Memory B cell (primary cell): ENCODE measurements at places on chromosomes 13 and 19.
A peak's percentile ranks its signal among the peaks of the same experiment; 100 is the strongest.

DNA sequence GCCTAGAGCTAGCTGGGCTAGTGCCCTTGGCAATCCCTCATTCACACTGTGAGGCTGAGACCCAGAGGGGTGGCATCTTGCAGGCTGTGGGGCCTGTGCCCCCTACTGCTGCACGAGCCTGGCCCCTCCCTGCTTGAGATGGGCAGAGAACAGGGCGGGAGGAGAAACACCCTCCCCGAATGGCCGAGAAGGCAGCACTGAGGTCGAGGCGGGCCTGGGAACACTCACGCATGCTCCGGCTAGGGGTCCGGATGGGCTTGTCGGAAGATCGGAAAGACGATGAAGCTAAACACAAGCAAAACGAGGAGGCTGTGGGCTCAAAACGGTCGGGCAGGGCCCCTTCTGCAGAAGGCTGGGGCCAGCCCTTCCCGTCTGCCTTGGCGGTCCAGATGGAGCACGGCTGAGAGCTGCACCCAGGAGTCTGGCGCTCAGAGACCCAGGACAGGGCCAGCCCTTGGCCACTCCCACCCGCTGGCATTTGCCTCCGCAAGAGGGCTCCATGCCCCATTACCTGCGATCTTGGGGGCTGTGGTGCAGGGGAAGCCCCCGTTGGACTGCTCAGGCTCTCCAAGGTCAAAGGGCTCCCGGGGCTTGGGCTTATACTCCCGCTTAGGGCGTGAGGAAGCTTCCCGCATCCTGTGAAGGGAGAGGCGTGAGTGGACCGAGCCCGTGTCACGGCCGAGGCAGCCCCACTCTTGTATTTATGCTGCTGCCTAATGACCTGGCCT, 18.9 kb downstream of the MPND start:
- no peak for DNase-seq

GRCh38 chr13:21365574-21365973, 93.5 kb downstream of the ZDHHC20 start:
- no peak for DNase-seq

DNA sequence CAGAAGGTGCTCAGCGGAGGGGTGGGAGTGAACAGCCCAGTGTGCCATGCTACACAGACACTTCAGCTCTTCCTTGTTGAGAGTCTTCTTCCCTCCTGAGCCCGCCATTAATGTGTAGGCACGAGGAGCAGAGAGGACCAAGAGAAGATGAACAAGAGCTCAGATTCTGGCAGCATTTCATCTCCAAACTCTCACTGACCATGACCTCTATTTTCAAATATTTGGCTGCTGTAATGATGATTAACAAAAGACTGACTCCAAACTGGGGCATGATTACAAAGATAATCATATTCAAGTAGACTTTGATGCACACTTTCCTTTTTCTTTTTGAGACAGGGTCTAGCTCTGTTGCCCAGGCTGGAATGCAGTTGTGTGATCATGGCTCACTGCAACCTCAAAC, 236.5 kb downstream of the DCLK1 start:
- no peak for DNase-seq

GRCh38 chr13:110323172-110323891, 16.2 kb downstream of the COL4A2 start:
- no peak for DNase-seq

DNA sequence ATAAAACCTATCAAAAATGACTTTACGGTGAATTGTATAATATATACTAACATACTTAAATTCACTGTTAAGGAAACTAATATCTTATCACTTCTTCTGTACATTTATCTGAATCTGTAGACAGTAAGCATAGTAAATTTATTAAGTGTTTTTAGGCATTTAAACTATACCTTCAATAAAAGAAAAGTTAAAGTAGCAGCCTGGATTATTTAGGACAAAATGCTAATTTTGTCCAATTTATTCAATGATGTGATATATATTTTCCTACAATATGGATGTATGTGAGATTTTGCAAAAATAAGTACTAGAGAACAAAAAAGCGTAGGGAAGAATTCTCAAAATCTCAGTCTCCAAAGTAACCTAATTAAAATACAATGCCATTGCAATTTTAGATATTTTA, 299.9 kb downstream of the GPC5 start:
- no peak for DNase-seq

DNA sequence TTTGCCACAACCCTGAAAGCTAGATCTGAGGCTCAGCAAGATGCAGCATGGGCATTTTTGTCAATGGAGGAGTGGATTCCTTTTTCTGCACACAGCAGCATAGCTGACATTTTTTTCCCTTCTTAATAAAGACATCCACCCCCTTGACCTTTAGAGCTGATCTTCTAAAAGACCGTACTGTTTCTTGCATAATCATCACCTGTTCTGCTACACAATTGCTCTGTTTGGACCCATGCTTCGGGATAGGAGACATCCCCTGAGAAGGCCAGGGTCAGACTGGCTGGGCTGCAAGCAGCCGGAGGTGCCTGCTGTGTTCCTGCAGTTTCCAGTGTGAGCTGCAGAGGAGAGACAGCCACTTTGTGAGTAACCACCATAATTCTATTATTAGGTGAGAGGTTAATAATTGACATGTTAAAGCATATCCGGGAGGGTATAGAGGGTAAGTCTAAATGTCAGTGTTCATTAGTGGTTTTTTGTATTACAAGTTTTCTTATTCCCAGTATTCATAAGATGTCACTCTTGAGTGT, 108.5 kb upstream of the C1QTNF9B start:
- DNase-seq = no peak

DNA sequence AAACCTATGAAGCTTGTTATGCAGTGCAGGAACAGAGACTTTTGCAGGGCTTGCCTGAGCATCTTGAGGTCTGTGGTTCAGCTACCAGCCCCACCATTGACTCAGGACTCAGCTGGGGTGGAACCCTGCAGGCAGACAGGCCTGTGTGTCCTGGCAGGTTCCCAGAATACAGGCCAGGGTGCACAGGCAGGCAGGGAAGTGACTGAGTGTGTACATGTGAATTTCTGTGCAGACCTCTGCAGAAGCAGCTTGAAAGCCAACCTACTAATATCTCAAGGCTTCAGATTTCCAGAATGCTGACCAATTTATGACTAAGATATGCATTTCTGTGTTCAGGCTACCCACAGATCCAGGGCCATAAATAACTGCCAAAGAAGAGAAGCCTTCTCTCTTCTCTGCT, 254.4 kb downstream of the DLEU7 start:
- no peak for DNase-seq

GRCh38 chr19:6848986-6849385, 38.4 kb upstream of the ADGRE1 start:
- DNase-seq = no peak

DNA sequence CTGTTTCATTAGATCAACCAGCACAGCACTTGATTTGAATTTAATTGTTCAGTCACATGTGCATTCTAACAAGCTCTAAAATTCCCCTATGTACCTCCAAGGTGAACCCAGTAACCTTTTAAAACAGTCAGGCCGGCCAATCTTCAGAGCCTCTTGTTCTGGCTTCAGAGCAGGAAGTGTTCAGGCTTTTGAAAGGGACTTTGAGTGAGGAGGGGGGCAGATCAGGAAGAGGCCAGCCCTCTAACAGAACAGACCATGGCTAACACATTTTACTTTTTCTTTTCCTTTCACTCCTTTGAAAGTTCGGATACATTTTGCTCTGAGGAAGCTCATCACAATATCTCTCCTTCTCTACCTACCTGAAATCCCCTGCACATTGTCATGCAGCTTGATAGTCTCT, 390.3 kb downstream of the TBC1D4 start:
- DNase-seq = no peak

DNA sequence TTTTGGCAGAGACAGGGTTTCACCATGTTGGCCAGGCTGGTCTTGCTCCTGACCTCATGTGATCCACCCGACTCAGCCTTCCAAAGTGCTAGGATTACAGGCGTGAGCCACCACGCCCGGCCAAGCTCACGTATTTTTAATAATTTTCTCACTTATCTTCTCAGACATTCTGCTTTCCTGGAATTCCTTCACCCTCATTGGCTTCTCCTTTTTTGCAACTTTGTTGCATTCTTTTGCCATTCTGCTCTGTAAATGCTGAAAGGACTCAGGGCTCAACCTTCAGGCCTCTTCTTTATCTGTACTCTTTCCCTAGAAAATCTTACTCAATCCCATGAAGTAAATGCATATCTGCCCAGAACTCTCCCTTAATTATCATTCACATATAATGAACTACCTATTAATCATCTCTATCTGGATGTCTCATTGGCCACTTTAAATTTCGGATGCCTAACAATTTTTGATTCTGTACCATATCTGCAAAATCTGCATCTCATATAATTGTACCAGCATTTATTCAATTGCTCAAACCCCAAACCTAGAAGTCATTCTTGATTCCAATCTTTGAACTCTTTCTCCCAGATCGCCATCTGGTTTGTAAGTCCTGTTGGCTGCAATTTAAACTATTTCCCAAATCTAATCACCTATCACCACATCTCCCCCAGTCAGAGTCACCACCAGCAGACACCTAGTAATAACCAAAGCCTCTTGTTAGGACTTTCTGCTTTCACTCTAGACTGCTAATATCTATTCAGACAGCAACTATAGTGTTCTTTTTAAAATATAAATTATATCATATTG, 18.2 kb upstream of the OXGR1 start:
- DNase-seq = no peak

- peak; percentile 39 for DNase-seq
Observed at GRCh38 chr19:55441319-55441691, 1.8 kb downstream of the SHISA7 start.

GRCh38 chr19:47776568-47776967, 1.9 kb upstream of the SELENOW start:
- no peak for DNase-seq

DNA sequence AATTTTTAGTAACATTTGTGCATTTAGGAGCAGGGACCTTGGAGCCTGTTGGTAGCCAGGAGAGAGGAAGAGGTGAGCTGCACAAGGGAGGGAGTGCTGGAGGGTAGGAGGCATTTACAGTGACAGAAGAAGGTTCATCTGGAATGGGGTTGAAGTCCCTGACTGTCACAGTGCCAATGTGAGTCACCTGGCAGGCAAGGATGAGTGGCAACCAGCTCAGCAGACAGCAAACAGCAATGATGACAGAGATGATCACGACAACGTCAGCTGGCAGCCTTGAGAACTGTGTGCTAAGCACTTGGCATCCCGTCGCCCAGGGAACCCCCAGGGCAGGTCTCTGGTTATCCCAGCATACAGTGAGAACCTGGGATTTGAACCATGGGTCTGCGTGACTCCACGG, 2.6 kb downstream of the OR10H5 start:
- DNase-seq = no peak

DNA sequence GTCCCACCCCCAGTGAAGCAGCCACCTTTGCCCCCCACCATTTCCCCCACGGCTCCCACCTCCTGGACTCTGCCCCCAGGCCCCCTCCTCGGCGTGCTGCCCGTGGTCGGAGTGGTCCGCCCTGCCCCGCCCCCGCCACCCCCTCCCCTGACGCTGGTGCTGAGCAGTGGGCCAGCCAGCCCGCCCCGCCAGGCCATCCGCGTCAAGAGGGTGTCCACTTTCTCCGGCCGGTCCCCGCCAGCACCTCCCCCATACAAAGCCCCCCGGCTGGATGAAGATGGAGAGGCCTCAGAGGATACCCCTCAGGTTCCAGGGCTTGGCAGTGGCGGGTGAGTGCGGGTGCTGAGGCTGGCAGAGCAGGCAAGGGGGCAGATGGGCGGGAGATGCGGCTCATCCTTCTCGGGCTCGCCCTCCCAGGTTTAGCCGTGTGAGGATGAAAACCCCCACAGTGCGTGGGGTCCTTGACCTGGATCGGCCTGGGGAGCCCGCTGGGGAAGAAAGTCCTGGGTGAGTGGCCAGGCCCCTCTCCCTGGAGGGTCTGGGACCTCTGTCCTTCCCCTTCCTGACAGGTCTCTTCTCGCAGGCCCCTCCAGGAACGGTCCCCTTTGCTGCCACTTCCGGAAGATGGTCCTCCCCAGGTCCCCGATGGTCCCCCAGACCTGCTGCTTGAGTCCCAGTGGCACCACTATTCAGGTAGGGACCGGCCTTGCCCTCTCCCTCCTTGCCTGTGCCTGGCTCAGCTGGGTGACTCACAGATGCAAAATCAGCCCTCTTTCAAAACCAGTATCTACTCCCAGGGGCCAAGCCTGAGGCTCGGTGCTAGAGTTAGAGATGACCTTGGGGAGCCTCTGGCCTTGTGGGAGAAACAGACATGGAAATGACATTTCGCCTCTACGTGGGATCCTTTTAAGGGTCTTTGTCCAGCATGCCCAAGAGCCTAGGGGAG, 8.8 kb downstream of the IGFLR1 start:
- DNase-seq = no peak

DNA sequence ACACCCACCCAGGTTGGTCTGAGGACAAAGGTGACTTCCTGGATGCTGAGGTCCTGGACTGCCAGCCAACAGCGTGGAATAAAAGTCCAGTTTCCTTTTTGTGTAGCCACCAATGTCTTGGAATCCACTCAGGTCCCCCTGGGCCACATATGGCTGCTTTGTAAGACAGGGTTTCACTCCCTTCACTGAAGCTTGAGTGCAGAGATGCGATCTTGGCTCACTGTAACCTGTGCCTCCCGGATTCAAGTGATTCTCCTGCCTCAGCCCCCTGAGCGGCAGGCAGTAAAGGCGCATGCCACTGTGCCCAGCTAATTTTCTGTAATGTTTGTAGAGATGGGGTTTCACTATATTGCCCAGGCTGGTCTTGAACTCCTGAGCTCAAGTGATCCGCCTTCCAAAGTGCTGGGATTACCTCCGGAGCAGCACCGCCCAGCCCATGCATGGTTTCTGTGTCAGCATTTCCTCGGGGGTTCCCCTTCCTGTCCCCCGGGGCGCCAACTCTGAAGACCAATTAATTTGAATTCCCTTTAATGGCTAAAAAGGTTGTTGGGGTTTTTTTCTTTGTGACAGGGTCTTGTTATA, 17.5 kb downstream of the KANK2 start:
- peak; percentile 57 for DNase-seq

DNA sequence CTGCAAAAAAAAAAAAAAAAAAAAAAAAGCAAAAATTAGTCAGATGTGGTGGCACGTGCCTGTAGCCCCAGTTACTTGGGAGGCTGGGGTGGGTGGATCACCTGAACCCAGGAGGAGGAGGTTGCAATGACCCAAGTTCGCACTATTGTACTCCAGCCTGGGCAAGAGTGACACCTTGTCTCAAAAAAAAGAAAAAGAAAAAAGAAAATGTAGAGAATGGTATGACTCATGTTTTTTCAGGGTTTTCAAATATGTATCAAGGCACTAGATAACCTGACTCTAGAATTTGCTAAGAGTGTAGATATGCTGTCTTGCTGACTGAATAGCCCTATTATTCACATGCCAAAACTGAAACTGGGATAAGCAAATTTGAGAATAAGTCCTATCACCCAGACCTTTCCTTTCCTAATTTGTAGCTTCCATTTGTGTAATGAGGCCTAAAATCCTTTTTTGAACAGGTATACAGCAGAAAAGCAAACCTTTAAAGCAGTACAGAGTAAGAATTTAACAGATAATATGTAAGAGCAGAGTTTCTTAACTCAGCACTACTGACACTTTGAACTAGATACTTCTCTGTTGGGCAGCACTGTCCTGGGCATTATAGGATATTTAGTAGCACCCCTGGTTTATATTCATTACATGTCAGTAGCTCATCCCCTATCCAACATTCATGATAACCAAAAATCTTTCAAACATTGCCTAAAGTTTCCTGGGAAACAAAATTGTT, 108.6 kb downstream of the ELF1 start:
- no peak for DNase-seq

GRCh38 chr19:18147396-18147795, 5.6 kb upstream of the PIK3R2 start:
- no peak for DNase-seq
